HCEC 1CT (cell line): ENCODE measurements at places on chromosomes 3 and 15.

GRCh38 chr15:80010131-80010673 is 39.2 kb upstream of the BCL2A1 start:
- peak; percentile 32 for DNase-seq

- DNase-seq: no peak
Measured at GRCh38 chr3:173709026-173709425, 311.5 kb downstream of the NLGN1 start.

- DNase-seq: no peak
Measured at GRCh38 chr3:193928354-193929209, 207.4 kb upstream of the HES1 start.

GRCh38 chr15:90960298-90961091 is 5.8 kb downstream of the RCCD1 start:
- DNase-seq: no peak

- peak; percentile 68 for DNase-seq
Measured at GRCh38 chr3:59809710-59810444, 760.1 kb upstream of the CFAP20DC start.

- no peak for DNase-seq
Measured at GRCh38 chr3:101939361-101940049, 90.2 kb downstream of the NFKBIZ start.

DNA sequence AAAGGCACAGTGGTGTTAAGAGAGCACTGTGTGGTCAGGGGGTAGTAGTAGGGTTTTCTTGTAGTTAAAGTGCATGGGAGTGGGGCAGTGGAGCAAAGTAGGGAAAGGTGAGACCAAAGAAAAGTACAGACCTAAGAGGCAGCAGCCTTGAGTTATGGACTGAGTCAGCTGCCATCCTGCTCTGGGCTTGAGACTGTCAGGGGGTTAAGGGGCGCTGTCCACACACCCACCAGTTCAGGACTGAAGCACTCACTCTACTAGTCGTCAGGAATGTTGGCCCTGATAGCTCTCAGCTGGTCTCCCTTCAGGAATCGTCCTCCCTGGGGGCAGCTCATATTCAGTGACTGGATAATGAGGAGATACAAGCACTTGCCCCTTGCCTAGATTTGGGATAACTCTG is 7.9 kb downstream of the CCR4 start:
- DNase-seq: no peak

DNA sequence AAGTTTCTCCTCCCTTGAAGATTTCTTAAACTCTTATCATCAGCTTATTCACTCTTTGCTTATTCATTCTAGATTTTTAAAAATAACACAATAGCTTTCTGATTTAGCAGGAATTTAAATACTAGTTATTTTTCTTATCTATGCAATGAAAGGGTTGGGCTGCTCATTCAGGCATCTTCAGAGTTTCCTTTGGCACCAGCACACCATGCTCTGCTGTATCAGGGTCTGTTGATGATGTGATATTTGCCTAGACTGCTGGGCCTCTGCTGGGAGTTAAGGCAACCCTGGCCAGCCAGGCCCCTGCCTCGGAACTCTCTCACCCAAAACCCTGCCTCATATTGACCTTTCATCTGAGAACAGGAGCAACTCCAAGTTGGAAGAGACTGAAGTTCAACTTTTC is 35.0 kb downstream of the DRD3 start:
- DNase-seq: no peak

DNA sequence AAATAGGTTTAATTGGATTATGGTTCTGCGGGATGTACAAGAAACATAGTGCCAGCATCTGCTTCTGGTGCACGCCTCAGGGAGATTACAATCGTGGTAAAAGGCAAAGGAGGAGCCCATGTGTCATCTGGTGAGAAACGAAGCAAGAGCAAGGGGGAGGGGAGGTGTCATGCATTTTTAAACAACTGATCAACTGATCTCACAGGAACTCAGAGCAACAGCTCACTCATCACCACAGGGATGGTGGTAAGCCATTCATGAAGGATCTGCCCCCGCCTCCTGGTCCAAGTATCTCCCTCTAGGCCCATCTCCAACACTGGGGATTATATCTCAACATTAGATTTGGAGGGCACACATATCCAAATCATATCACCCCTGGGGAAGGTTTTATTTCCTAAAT is 42.1 kb upstream of the FGF7 start:
- peak; percentile 13 for DNase-seq

GRCh38 chr3:103847081-103848062 is 1412.6 kb downstream of the ZPLD1 start:
- no peak for DNase-seq

GRCh38 chr3:11643605-11644087 is at the start of gene VGLL4:
TSS of gene VGLL4 (minus strand) at chr3:11643915. CDS start at chr3:11643518, 397 bp downstream.
- peak; percentile 85 for DNase-seq

DNA sequence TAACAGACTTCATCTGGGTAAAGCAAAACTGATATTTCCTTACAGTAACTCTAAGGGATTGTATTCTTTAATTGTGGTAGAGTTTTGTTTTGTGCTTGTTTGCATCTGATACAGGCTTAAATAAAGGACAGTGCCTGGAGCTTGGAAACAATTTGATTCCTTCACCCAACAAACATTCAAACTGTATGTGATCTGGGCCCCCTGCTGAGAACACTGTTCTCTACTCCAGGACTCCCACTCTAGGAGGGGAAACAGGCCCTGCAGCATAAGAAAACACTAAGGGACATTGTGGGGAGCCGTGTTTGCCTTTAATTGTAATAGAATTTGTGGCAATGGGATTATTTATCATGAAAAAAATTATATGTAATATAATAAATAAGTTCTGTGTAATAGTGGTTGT is 56.9 kb downstream of the CTDSPL start:
- no peak for DNase-seq

DNA sequence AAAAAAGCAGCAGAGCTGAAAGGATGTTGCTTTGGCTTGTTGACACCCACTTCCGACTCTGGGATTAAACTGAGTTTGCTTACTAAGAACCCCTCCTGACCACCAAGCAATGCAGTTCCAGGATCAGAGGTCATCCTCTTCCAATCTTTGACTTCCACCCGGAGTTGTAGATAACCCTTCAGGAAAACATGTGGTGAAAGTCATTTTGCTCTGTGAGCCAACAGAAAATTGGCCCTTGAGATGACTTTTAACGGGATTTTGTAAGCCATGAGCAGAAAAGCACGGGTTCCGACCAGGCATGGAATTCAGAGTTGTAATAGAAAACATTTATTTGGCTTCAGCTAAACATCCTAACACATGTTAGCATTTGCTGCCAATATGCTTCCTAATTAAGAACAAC is 171.6 kb upstream of the NR2F2 start:
- DNase-seq: no peak

DNA sequence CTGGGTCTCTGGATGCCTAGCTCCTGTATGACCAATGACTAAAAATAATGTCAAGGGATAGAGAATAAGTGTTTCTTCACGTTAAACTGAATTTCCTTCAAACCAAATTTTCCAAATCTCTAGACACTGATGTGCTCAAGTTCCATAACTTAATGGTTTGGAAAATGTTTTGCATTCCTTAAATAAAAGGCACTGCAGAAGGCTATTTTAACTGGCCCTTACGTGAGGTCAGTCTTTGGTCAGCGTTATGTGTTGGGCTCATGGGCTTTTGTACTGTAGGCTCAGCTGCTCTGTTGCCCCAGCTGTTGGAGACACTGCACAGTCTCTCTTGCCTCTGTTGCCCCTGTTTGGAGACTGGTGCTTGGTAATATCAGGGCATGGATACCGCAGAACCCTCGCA is 188.5 kb downstream of the TPRG1 start:
- DNase-seq: no peak

GRCh38 chr15:34984889-34985630 is 3.0 kb downstream of the ZNF770 start:
- no peak for DNase-seq

DNA sequence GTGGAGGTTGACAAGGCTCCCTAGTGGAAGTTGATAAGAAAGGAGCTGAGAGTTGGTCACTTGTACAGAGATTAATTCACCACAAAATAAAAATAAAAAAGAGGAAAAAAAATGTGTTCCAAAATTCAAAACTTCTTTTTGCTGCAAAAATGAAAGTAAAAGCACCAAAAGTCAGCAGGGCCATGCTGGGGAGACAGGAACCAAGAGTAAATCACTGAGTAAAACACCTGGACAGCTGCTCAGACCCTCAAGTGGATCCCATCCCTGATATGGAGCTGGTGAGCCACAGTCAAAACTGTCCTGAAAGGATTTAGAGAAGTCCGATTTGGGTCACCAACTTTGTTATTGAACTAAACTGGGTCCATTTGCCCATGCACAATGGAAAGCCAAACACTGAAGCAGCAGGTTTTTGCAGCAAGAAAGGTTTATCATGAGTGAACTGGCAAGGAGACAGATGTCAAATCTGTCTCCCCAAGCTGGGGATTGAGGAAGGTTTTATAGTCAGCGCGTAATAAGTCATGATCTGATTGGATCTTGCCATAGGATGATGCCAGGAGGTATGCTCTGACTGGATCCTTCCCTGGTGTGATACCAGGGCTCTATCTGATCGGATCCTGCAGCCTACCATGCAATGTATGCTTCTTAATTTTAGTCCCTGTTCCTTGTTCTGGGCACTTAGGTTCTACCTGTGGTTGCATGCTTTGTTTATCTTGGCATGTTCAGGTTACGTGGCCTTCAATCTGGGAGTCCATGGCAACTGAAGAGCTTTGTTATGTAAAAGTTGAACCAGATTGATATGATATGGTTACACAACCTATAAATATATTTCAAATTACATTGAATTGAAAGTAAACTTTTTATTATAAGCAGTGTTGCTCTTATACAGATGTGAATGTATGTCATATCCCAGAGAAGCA is 313.2 kb downstream of the POLQ start:
- DNase-seq: no peak

- DNase-seq: no peak
Measured at GRCh38 chr3:103403191-103403590, 968.4 kb downstream of the ZPLD1 start.

DNA sequence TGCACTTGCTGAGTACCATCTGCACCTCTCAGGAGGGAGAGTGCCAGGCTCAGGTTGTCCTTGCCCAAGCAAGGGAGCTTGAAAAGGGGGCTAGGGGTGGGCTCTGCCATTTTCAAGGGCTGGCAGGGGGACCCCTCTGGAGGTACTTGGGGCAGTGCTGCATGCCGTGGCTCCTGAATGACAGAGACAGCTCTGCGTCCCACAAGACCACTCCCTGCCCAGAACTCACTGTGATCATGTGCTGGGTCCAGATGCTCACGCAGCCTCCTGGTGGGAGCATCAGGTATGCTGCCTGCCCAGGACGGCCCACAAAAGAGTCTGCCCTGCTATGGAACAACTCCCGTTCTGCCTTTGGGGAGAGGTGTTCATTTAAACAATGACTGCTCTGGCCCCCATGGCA is 165.2 kb downstream of the GOLGA6L4 start:
- DNase-seq: no peak

- DNase-seq: no peak
Measured at GRCh38 chr15:64571857-64572291, 111.5 kb downstream of the ZNF609 start.

DNA sequence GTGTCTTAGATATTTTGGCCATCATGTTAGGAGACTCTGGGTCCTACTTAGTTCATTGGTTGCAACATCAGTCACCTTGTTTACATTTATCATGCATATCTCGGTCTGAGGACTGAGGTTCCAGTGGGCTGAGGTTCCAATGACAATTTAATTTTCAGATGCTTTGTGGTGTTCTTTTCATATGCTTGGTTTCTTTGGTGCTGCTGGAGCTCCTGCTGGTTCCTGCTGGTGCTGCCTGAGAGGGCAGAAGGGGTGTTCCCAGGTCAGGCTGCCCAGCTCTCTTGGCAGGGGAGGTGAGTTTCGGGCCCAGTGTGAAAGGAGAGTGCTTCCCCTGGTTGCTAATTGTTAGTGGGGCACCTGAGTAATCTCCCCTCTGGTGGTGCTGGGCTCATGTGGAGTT is 6.9 kb upstream of the KLHL40 start:
- DNase-seq: no peak

GRCh38 chr15:74235962-74236361 is at the start of gene CCDC33:
TSS of gene CCDC33 (plus strand) at chr15:74236326. CDS start at chr15:74236720, 394 bp downstream.
- no peak for DNase-seq

GRCh38 chr3:50572801-50573371 is 3.6 kb downstream of the HEMK1 start:
- no peak for DNase-seq

DNA sequence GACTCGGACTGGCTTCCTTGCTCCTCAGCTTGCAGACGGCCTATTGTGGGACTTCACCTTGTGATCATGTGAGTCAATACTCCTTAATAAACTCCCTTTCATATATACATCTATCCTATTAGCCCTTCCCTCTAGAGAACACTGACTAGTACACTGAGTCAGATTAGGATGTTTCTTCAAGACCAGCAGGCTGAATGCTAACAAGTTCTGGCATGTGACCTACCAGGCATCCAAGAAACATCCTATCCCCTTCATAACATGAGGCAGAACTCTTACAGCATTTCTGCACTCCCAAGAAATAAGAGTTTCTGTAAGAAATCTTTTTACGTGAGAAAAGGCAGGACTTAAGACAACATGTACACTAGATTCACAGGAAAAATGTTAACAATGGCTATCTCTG is 9.3 kb downstream of the CFAP92 start:
- DNase-seq: no peak

GRCh38 chr3:152405915-152406802 is 137.4 kb downstream of the MBNL1 start:
- peak; percentile 96 for DNase-seq

GRCh38 chr3:29310865-29311264 is 30.0 kb downstream of the RBMS3 start:
- no peak for DNase-seq

DNA sequence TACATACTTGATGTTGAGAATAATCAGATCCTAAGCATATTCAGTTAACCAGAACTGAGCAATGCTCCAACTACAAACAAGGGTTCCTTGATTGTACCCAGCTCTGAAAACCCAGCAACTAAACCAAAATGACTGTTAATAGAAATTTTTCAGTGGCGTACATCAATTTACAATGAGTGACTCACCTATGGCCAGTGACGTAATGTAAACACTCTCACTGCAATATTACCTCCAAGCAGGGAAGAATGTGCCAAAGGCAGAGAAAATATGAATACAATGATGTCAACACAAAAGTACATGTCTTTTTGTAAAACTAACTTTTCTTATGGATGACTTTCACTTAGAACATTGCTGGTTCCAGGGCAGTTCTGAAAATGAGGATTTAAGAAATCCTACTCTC is 611.3 kb downstream of the EDEM1 start:
- DNase-seq: no peak

DNA sequence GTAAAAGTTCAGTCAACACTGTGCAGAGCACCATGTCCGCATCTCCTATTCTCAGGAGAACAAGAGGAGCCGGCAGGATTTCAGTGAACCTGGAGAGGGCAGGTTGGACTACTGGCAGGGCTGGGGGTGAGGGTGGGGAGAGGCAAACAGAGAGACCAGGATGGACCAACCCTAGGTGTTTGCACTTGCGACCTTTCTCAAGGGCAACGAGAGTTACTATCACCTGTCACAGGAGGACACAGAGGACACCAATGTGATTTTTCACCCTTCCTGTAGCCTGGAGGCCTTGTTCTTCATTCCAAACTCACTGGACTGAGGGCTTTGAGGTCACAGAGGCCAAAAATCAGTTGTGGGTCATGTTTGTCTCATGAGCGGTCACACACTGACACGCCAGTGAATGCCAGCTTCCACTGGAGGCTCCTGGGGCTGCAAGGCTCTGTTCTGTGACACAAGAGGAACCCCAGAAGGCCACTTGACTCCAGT is 89.5 kb downstream of the CPN2 start:
- no peak for DNase-seq
